ENCODE measurements at places on chromosomes 13 and 19.

- DNase-seq = no peak
Observed at GRCh38 chr13:105329359-105329758, 1206.1 kb downstream of the EFNB2 start.

GRCh38 chr19:50154529-50154928 lies 8.6 kb downstream of the IZUMO2 start:
- DNase-seq = no peak

DNA sequence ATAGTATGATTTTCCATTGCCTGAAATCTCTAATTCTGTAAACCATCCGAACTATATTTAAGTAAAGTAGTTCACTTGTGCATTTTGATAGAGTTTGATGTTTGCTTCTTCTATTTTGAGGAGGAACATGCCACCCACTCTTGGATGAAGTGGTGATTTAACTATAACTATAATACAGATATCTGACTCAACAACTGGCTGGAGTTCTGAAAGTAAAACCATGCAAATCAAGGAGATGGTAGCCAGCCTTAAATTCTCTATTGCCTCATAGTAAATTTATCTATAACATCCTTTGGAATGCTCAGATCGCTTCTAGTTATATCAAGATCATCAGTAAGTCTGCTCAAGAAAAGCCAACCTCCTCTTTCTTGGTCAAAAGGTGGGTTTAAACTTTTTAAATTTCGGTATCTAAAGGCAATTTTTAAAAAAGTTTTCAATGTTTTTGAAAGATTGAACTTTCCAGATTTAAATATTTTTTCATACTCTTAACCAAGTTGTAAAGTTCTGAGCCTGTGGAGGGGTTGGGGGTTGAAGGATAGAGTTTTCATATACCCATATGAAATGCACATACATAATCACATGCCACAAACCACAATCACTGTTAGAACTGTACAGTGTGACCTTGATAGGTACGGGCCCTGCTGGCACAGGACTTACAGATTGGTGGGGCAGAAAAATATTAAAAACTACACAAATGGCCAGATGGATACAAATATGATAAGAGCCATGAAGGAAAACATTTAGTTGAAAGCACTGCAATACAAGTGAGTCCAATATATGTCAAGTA lies 90.5 kb upstream of the RFC3 start:
- DNase-seq = no peak

GRCh38 chr19:39826311-39826945 lies 7.5 kb downstream of the DYRK1B start:
- DNase-seq = no peak

- DNase-seq = no peak
Observed at GRCh38 chr13:110562696-110563462, 1.4 kb upstream of the RAB20 start.

- no peak for DNase-seq
Observed at GRCh38 chr13:106570299-106570852, 2.4 kb upstream of the ARGLU1 start.

- no peak for DNase-seq
Observed at GRCh38 chr19:29431332-29431731, 94.5 kb upstream of the VSTM2B start.

GRCh38 chr19:12090807-12091206 lies 26.3 kb downstream of the ZNF844 start:
- peak; percentile 45 for DNase-seq

- DNase-seq = no peak
Observed at GRCh38 chr19:31946491-31946890, 398.9 kb upstream of the ZNF507 start.

DNA sequence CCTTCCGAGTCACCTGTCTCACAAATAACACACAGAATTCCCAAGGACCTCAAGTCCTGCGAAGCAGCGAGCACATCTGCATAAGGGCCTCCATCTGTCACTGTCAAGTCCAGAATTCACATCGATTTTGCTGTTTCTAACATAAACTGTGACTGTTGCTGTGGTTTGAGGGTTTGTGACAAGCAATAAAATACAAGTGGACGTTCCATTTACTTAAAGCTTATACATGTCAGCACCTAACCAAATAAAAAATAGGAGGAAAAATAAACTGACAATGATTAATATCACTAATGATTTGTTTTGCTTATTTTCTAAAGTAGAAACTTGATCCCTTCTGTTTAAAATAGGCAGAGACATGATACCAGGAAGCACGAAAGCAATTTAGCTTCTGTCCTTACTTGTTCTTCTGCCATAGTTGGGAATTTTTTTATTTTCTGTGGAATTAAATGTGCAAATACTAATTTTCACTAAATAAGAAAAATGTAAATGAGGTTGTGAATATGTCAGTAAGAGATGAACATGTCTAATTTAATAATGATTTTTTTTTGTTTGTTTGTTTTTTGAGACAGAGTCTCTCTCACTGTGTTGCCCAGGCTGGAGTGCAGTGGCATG lies 279.1 kb downstream of the FGF9 start:
- DNase-seq = no peak

DNA sequence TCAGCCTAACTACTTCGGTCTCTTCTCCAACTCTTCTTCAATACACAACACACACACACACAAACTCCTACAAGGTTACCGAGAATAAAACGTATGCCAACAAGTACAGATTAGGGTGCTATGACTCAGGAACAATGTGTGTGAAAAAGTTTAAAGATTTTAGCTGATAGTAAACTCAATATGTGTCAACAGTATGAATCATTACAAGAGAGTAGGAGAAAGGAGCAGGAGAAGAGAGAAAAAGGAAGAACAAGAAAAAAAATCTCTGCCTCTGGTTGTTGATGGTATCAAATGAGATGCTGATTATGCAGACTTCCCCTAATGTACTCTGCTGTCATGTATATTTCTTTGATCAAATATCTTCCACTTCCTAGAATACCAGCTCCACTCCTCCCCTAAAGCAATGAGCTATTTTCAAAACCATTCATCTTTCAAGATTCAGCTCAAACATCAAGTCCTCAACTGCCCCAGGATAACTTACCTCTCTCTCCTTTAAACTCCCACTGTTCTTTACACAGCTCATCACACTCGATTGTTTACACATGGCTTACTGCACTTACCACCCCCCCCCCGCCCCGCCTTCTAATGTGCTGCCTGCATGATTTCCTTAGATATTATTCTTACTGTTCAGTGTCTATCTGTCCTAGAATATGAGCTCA lies 95.6 kb downstream of the FAM216B start:
- DNase-seq = peak; percentile 43

DNA sequence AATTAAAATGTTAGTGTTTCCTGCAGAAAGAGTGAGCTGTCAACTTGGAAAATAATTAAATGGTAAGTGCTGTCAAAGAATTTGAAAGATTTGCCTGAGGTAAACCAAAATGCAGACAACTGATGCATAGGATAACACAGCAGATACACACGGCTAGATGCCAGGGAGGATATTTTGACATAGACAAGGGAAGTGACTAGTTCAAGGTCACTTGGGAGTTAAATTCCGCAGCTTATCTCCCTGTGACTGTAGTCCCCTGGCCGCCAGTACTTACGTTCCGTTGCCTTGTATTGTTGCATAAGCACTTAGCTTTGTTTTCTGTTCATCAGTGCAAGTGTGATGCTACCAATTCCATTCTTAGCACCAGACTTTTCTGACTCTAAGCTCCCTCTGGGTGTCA lies 247.3 kb upstream of the MAB21L1 start:
- no peak for DNase-seq

DNA sequence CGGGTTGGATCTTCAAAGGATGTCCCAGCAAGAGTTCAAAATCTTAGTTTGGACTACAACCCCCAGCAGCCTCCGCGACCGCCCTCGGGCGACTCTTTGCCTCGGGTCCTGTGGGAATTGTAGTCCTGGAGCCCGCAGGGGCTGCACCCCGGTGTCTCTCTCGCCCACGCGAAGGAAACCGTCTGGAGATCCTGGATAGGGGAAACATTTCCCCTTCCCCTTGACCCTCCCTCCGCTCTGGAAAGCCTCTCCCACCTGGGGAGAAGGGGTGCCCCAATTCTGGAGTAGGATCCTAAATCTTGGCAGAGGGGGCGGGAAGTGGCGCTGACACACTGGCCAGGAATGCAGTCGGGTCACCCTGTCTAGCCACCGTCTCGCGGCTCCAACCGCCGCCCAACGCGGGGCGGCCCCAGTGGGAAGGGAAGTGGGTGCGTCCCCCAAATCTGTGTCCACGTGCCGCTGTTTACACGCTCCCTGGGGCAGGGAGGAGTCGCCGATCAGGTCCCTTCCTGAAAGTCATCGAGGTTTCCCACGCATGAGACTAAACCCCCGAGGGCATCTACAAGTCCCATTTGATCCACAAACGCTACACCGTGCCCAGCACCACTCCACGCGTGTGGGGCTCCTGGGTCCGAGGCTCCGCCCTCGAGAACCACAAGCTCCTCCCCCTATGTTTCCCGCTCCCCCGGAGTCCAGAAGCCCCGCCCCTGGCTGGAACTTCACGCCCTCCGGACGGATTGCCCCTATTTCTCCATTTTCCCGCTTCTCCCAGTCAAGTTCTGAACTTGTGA lies 761 bp upstream of the PPP1R13L start:
- peak; percentile 92 for DNase-seq

DNA sequence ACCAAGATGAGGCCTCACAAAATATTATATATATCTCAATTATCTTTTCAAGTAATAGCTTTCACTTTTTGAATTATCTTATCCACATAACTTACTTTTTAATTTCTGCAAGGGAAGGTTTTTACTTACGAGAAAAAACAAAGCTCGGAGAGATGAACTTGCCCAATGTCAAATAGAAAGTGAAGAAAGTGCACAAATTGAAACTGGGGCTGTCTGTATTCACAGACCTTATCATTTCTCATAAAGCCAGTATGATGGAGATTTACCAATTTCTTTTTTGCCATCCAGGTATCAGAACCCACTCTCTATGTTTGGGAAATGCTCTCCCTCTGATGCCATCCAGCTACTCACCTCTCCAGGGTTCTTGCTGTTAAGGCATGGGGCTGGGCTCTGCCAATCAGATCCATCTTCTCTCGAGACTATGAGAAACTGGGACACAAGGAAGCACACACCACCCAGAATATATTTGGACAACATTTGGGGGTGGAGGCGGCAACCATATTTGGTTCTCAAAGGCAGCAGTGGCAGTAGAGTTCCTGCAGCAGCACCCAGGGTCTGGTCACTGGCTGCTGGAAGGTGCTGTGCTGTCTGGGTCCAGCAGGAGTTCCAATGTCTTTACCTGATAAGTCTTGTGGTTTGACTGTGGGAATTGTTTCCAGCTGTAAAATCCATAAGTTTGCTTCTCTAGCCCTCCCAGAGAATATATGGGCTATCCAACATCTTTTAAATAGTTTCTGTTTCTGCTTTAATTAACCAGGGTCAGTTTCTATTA lies 45.8 kb upstream of the SCEL start:
- DNase-seq = no peak

DNA sequence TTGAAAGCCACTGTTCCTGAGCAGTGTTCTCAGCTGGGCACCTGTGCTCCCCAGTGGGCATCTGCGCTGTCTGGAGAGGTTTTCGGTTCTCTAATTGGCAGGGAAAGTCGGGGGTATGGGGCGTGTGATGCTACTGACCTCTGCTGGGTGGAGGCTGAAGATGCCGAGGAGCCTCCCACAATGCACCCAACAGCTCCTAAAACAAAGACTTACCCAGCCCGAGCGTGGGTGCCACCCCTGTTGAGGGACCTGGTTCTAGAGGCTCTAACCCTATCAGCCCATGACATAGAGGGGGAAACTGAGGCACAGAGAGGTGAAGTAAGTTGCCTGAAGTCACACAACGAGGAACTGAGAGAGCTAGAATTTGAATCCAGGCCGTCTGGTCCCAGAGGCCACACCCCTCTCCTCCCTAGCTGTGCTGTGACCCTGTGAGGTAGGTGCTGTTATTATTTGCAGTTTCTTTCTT lies 2.3 kb downstream of the SPACA4 start:
- DNase-seq = peak; percentile 34

- DNase-seq = no peak
Observed at GRCh38 chr13:100547791-100548201, 40.8 kb downstream of the GGACT start.

GRCh38 chr13:99916366-99917103 lies 55.0 kb downstream of the ZIC5 start:
- peak; percentile 79 for DNase-seq

GRCh38 chr13:111952032-111952431 lies 114.9 kb upstream of the SOX1 start:
- DNase-seq = no peak
